ENCODE measurements at places on chromosomes 4 and X.

- DNase-seq = no peak
Observed at GRCh38 chrX:154751669-154752271, 893 bp upstream of the GAB3 start.

DNA sequence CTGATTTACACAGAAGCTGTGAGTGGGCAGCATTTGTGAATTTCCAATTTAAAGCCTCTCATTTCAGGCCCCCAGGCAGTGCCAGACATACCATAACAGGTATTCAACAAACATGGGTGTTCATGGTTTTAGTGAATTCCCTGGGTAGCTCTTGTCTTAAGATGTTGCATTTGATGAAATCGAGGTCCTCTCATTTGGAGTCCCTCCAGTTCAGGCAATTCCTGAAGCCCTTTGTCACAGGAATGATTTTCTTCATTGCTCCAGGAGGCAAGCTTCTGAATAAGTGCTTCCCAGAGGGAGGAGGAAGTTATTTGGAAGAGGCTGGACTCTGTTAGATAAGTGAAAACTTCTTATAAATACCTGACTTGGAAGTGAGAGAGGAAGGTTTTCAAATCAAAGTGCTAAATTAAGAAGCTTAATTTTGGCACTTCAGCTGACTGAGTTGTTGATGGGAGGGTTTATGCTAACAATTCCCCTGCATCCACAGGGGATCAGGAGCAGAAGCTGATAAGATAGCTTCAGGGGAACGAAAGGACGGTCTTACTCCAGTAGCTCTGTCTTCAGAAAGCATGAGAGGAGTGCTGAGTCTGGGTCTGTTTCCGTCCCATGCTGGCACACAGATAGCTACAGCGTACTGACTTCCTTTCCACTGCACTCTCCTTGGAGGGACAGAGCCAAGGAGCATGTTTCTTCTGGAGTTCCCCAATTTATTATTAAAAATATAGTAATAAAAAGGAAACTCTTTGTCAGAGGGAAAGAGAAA, 543.1 kb downstream of the GBA3 start:
- no peak for DNase-seq

DNA sequence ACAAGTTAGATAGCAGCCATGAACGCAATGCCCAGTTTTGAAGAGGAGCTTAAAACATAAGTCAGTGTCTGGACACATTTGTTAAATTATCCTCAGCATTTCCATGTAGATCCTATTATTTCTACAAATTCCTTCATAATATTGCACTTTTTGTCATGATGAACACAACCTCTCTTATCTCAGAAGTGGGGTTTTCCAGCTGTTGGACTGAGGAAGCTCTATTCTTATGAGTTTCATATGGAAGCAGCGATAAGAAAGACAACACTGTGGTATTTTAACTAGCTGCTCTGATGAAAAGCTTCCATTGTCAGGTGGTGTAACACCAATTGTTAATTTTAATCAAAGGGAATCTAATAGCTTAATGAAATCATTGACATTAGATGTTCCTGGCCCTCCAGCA, 308.7 kb downstream of the GBA3 start:
- no peak for DNase-seq

- no peak for DNase-seq
Observed at GRCh38 chr4:59063015-59063720, 1953.0 kb upstream of the IGFBP7 start.

DNA sequence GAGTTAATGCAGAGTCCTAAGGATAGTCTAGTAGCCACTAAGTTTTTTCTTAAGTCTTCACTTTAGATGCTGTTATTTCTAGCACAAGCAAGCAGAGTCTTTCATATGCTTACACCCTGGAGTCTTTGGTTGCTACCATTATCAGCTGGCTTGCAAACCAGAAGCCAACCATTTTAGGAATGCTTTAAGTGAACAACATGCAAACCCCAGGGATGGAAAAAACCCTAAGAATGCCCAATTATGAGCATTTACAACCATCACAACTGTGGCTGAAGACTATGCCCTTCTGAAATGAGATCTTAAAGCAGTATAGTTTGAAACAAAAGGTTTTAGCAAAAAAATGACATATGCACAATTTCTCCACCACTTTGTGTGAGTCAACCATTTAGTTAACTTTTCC, 6.6 kb downstream of the MID1IP1 start:
- no peak for DNase-seq

GRCh38 chrX:28042826-28043564, 61.7 kb upstream of the DCAF8L1 start:
- no peak for DNase-seq

- no peak for DNase-seq
Observed at GRCh38 chrX:154383359-154384283, 4.5 kb downstream of the EMD start.

Measured in stimulated activated CD8-positive, alpha-beta memory T cell treated with anti-CD3 and anti-CD28 coated beads, Interleukin-4, amount 100 ng/mL, for 4 hours (primary cell).